ENCODE measurements at places on chromosomes 11 and 22.

- no peak for DNase-seq
Observed at GRCh38 chr11:117020287-117020686, 77.9 kb downstream of the SIK3 start.

- DNase-seq, result no peak
Observed at GRCh38 chr11:62922653-62923431, 1.7 kb upstream of the CHRM1 start.

DNA sequence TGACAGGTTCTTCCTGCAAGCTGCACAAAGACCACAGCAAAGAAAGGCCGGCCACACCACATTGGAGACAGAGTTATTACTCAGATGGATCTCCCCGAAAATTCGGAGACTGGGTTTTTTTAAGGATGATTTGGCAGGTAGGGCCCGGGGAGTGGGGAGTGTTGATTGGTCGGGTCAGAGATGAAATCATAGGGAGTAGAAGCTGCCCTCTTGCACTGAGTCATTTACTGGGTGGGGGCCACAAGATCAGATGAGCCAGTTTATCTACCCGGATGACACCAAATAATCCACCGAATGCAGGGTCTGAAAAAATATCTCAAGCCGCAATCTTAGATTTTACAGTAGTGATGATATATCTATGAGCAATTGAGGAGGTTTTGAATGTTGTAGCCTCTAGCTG, 401.8 kb upstream of the FAT3 start:
- DNase-seq, result no peak

GRCh38 chr11:128926000-128926399, 16.7 kb downstream of the TP53AIP1 start:
- no peak for DNase-seq

DNA sequence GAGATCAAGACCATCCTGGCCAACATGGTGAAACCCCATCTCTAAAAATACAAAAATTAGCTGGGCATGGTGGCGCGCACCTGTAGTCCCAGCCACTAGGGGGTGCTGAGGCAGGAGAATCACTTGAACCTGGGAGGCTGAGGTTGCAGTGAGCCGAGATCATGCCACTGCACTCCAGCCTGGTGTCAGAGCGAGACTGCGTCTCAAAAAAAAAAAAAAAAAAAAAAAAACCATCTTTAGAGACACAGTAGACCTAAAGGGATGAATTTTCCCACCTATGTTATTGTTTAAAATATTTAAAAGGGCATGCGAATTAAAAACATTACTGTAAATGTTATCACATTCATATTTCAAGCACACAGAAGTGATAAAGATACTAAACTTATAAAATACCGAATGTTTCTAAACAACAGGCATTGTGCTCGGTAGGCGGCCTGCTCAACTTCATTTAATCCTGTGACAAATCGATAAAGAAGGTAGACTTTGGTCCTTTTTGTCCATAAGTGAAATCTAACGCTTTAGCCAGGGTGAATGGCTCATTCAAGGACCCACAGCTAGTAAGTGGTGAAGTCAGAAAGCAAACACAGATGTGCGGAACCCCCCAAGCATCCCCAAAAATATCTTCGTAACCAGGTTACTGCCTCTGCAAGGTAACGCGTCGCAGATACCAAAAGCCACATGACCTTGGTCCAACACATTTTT, 16.1 kb downstream of the NCAPD3 start:
- peak; percentile 13 for DNase-seq

DNA sequence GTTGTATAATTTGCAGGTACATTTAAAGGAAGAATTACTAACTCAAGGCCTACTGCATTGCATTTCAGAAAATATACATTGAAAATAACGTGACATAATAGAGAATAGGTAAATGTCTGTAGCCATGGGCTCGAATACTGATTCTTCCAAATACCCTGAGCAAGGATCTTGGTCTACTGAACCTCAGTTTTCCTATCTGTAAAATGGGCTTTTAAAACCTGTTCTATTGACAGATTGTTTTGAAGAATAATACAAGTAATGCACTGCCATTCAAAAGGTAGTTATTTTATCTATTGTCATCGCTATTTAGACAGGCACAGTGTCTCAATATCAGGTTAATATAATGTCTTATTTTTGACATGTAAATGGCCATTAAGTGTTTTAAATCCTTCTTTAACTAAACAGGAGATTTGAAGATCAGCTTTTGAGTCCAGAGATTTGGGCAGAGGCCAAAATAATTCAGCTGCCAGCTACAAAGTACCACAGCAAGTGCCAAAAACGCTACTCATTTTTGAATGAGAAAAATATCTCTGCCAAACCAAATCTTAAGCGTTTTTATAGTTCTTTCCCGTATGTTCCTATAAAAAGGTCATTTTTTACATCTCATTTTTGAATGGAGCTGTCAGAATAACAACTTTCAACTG, 56.7 kb downstream of the CTSC start:
- no peak for DNase-seq

DNA sequence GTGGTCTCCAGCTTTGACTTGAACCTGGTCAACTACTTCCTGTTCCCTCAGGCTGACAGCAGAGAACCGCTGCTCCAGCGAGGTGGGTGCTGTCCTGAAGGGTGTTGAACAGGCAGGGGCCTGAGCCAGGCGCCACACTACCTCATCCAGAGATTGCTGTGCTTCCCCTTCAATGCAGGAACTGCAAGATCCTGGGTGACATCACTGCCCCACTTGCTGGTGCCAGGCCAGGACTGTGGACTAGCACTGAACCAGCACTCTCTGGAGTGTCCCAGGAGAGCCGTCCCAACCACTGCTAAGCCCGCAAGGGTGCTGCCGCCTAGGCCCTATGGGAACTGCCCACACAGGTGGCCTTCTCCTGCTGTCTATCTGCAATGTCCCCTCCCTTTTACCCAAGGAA, 51.7 kb downstream of the GAB4 start:
- no peak for DNase-seq

GRCh38 chr11:122656073-122656630, 630 bp downstream of the UBASH3B start:
- DNase-seq, result peak; percentile 68

- no peak for DNase-seq
Observed at GRCh38 chr11:114132417-114132816, 72.9 kb downstream of the ZBTB16 start.

GRCh38 chr11:116984589-116984988, 113.6 kb downstream of the SIK3 start:
- DNase-seq, result peak; percentile 97

- no peak for DNase-seq
Observed at GRCh38 chr11:130601764-130602460, 153.5 kb downstream of the ADAMTS15 start.

DNA sequence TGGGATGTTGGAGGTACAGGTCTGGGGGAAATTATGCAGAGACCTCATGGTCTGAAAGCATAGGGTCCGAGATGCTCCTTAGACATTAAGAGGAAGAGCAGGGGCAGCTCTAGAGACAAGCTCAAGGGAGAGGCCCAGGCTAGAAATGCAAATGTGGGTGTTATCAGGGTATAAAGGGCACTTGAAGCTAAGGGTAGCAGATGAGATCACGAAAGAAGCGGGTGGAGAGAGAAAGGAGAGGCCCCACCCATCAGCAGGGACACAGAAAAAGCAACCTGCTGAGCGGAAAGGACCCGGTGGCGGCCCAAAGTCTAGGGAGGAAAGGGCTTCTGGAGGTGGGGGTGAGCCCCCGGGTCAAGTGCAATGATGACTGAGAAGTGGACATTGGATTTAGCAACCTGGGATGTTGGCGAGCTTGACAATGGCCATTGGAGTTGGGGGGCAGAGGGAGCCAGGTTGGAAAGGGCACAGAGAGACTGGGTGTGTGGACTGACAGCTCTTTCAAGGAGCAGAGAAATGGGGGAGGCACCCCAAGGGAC, 8.9 kb downstream of the TMPRSS6 start:
- DNase-seq, result no peak

DNA sequence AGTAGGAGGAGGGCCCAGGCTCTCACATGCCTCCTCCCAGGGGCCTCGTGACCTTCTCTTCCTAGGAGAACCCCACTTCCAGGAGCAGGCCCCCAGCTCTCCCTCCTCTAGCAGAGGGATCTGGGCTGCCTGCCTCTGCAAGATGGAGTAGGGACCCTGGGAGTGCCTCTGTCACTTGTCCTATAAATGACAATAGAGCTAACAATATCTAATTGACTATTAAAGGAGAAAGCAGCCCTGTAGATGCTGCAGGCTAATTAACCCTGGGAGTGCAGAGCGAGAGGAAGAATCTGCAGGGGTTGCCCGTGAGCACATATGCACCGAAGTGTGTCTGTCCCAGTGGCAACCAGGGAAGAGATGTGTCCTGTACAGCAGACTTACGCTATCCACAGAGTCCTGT, 184.4 kb downstream of the GRIK4 start:
- no peak for DNase-seq

GRCh38 chr22:28019360-28019759, 100.3 kb upstream of the PITPNB start:
- DNase-seq, result peak; percentile 15

GRCh38 chr11:31913985-31914384, 102.9 kb upstream of the PAX6 start:
- no peak for DNase-seq

- DNase-seq, result no peak
Observed at GRCh38 chr11:130473795-130474377, 25.4 kb downstream of the ADAMTS15 start.

- peak; percentile 12 for DNase-seq
Observed at GRCh38 chr22:33829546-33830280, 90.6 kb downstream of the LARGE1 start.

DNA sequence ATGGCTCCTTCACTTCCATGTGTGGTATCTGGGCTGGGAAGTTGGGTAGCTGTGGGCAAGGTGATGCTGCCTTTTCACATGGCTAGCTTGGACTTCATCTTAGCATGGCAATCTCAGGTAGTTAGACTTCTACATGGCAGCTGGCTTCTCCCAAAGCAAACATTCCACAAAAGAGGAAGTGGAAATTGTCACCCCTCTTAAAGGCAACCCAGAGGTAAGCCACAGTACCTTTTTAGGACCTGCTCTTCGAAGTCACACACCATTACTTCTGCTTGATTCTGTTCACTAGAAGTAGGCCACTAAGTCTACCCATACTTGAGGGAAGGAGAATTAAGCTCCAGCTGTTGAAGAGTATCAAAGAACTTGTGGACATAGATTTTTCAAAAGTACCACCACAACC, 25.9 kb downstream of the TUG1 start:
- DNase-seq, result no peak

DNA sequence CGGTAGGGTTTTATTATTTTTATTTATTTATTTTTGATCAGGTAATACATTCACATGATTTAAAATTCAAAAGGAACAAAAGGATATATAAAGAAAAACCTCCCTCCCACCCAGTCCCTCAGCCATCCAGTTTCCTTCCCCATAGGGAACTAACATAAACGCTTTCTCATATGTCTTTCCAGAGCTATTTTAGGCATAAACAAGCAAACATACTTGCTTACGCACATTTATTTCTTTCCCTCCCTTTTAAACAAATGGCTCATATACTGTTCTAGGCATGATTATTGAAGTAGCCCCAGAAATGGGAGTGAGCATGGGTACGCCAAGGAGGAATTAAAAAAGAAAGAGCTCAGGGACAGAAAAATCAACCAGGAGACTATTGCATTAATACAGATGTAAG, 63.7 kb downstream of the LIF start:
- no peak for DNase-seq
